Activated T-cell treated with anti-CD3 and anti-CD28 coated beads, Interleukin-2, amount 50 U/mL, for 48 hours (primary cell): ENCODE measurements at places on chromosomes 12 and 14.

DNA sequence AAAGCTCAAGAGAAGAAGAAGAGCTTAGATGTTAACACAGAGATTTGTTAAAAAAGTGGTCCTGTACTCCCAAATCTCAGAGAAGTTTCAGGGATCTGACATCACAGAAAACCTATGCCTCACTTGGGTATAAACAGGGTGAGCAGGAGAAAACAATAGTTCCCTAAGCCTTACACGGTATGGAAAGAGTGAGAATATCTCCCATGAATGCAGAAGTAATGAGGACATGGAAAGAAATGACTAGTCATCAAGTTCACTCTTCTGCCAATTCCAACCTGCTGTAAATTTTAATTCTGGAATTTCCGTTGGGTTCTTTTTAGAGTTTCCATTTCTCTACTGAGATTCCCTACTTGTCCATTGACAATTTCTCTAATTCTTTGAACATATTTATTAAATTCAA, 6.2 kb upstream of the PTGER2 start:
- DNase-seq: no peak

DNA sequence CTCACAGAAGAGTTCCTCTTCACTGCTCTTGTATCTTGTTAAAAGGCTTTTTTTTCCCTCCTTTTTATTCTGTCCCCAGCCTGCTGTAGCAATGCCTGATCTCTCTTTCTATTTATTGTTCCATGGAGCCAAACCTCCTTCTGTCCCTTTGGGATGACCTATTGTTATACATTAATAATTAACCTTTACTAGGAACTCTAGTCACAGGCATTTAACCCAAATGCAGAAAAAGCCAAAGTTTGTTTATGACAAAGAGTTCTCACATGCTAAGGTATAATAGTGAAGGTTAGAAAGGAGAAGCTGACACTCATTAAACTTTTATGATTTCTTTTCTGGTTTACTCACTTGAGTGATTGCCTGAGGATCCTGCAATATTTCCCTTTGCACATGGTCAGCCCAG, 535.8 kb downstream of the NRXN3 start:
- DNase-seq: no peak

DNA sequence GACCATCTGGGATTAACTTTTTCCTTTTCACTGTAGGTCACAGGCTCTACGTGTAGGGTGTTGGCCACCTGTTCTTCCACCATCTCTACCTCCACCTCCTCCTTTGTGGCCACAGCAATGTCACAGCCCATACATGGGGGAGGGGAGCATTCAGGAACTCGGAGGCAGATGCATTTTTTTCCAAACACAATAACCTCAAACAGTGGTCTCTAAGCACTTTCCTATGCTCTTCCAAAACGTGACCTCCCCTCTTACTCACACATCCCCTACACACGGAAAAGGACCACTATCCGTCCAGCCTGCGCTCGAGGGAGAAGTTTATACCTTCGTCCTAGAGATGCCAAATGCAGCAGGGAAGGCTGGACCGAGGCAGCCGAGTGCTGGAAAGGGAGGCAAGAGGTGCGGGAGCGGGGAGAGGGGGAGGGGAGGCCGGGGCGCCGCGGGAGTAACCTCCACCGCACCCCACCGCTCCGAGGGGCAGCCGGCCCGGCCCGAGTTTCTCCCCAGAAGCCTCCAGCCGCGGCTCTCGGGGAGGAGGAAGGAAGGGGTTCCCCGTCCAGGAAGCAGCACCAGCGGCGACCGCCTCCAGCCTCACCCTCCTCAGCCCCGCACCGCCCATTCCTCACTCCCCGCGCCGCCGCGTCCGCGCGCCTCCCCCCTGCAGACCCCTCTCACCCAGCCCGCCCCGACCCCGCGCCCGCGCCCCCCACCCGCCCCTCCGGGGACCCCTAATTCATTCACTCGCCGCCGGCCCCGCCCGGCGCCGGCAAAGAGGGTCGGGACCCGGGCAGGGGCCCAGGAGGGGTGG, 594 bp downstream of the KRAS start:
- DNase-seq: peak; percentile 61

DNA sequence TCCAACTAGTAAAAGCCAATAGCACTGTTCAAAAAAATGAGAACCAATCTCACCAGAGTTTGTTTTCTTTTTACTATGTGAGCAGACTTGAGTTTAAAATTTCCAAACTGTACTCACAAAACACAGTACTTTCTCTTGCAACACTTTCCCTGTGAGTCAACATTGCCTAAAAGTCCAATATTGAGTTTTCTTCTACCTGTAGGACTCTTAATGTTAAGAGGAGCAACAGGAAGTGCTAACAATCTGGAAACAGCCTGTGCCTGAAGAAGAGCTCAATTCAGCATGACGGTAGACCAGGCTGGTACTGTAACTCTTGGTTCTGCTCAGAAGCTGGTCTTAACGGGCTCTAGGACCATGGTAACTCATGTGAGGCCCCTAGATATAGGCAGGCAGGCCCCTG, 144.3 kb downstream of the MED13L start:
- DNase-seq: no peak

DNA sequence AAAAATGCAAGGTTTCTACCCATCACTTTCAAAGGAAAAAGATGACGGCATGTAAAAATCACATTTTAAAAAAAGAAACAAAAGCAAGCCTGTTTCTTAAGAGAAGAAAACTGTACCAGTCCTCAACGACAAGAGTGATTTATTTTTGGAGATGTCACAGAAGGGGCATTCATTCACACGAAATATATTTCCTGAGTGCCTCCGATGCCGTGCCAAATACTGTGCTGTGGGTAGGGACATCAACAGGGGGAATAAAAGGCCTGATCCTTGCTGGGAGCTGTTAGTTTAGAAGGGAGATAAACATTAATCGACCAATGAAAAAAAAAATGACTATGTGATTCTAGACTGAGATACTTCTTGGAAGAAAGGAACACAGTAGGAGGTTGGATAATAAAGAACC, 297.5 kb upstream of the SOX5 start:
- no peak for DNase-seq

DNA sequence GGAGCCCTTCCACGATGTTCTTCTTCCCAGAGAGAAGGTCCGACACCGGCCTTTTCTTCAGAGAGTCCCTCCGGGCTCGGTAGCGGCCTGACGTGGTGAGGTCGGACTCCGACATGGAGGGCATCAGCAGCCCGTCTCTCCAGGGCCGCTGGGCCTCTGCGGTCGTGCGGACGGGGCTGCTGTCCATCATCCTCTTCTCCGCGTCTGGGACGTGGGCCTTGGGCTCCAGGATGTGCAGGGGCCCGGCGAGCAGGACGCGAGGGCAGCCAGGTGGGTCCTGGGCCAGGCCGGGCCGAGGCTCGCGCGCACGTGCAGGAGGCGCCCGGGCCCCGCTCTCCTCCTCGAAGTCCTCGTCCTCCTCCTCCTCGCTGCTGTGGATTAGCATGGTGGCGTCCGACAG, 75.9 kb downstream of the PTPN21 start:
- no peak for DNase-seq

- no peak for DNase-seq
Observed at GRCh38 chr12:131559517-131560516, 151.1 kb upstream of the SFSWAP start.

GRCh38 chr14:51732494-51733112, 80.9 kb downstream of the FRMD6 start:
- no peak for DNase-seq

GRCh38 chr12:57001448-57001906, 4.9 kb downstream of the ZBTB39 start:
- peak; percentile 85 for DNase-seq

DNA sequence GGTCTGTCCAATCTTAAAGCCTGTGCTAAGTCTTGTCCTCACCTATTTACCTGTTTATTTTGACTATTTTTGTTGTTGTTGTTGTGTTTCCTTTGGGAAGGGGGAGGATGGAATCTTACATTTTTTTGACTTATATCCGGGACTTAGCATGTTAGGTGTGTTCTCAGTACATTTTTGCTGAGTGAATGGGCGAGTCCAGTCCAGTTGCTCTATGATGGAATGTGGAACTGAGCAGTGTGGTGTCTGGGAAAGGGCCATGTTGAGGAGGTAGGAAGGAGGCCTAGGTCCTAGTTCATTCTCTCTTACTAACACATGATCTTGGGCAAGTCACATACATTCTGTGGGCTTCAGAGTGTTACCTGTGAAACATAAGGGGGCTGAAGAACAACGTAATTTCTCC, 80.9 kb upstream of the SLC38A2 start:
- no peak for DNase-seq

GRCh38 chr12:19648591-19648990, 209.3 kb downstream of the AEBP2 start:
- DNase-seq: no peak

GRCh38 chr14:36823651-36824050, 162.0 kb downstream of the PAX9 start:
- DNase-seq: no peak

- no peak for DNase-seq
Observed at GRCh38 chr12:92062539-92063493, 82.8 kb downstream of the BTG1 start.

DNA sequence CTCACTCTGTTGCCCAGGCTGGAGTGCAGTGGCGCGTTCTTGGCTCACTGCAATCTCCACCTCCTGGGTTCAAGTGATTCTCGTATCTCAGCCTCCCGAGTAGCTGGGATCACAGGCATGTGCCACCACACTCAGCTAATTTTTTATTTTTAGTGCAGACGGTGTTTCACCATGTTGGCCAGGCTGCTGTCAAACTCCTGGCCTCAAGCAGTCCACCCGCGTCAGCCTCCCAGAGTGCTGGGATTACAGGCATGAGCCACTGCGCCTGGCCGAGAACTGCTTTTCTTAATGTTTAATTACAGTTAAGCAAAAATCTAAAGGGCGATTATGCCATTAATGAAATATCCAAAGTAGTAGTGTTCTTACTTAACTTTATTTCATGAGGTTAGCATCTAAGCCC, 13.6 kb downstream of the YARS2 start:
- no peak for DNase-seq

DNA sequence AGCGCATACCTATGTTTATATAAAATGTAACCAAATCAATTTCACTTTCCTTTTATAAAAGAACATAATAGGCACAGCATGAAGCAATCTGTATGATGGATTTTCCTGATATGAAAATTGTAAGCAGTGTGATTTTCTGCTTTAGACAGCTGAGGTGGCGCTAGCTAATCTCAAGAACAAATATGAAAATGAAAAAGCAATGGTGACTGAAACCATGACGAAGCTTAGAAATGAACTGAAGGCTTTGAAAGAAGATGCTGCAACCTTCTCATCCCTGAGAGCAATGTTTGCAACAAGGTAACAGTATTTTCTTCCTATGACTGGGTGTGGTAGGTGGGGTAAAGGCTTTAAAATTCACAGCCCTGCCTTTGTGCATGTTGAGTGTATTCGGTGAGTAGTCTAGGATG, 65.0 kb upstream of the FGD4 start:
- no peak for DNase-seq

- DNase-seq: no peak
Observed at GRCh38 chr14:57574617-57575288, 81.1 kb upstream of the CCDC198 start.
